ENCODE measurements at places on chromosomes 5 and 9.
A peak's percentile ranks its signal among the peaks of the same experiment; 100 is the strongest.

DNA sequence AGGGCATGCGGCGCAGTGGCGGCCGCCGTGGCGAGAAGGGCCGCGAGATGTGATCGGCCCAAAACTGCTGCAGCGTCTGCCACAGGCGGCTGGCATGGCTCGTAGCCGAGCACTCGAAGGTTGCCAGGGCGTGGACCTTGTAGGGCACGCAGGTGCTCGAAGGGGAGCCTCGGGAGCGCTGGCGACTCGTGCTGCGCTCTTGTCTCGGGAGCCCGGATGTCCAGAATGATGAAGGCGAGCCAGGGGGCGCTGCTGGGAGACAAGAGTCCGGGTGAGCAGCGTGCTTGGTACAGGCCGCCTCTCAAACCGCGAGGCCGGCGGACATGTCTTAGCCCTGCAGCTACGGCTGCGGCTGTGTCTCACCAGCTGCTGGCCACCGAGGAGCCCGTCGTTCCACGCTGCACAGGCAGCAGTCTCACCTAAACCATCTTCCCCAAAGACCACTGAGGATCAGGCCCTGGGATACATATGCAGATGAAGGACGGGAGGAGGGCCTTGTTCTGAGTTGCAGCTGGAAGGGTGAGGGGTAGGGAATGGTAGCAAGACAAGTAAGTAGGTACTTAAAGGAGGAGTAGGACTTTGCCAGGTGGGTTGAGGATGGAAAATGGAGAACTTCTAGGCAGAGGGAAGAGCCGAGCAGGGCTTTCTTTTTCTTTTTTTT, 1.7 kb downstream of the CBY3 start:
- DNase-seq: peak; percentile 58

DNA sequence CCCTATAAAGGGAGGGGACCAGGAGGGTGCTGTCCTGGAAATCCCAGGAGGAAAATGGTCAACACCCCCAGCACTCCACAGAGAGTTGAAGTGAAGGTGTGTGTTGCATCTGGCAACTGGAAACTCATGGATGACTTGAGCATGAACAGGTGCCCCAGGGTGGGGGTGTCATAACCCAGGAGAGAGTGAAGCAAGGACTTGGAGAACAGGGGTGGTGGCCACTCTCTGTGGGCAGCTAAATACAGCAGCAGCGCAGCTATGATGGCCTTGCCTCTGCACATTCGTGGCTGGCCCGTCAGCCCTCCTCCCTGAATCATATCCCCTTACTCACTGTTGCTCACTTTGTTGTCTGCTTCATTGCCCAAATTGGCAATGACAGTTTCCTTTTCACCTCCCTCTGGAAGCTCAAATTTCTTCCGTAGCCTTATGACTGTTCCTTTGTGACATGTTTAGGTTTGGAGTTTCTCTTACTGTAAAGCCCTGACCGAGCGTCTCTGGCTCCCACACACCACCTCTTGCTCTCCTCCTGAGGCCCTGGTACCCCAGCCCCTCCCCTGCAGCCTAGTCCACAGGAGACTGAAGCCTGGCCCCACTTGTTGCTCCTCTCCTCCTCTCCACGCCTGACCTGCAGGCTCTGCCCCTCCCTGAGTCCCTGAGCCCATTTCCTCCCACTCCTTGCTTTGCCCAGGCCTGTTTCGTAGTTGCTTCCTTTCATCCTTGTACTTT, 185.8 kb downstream of the CD180 start:
- DNase-seq: no peak

- DNase-seq: no peak
Observed at GRCh38 chr9:97820373-97820772, 32.7 kb upstream of the FOXE1 start.

GRCh38 chr9:73162987-73163768, 11.5 kb downstream of the ANXA1 start:
- DNase-seq: no peak

- DNase-seq: no peak
Observed at GRCh38 chr5:75303419-75303818, 33.6 kb upstream of the HMGCR start.

GRCh38 chr9:95736370-95736769, 139.1 kb upstream of the ERCC6L2 start:
- no peak for DNase-seq

GRCh38 chr5:55638051-55638450, 74.1 kb downstream of the SLC38A9 start:
- no peak for DNase-seq

GRCh38 chr5:150497274-150497988, 10.5 kb upstream of the NDST1 start:
- DNase-seq: no peak

- DNase-seq: no peak
Observed at GRCh38 chr5:10612251-10612650, 48.4 kb downstream of the ANKRD33B start.

DNA sequence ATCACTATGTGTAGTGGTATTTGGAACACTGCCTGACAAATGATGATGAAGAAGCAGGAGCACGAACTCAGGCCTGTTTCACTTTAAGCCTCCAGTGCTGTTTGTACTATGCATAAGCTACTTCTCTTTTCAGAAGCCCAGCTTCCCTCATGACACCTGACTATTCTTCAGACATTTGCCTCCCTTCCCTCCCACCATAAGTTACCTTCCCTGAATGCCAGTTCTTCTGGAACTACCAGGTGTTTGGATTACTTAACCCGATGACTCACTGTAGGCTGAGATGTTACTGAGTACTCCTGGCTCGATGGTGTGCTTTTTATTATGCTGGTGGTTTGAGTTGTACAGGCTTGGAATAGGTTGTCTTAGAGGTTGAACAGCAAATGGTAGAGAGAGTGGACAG, 180.0 kb downstream of the SPATA31D1 start:
- DNase-seq: no peak

- no peak for DNase-seq
Observed at GRCh38 chr5:45089870-45090269, 281.1 kb downstream of the MRPS30 start.

DNA sequence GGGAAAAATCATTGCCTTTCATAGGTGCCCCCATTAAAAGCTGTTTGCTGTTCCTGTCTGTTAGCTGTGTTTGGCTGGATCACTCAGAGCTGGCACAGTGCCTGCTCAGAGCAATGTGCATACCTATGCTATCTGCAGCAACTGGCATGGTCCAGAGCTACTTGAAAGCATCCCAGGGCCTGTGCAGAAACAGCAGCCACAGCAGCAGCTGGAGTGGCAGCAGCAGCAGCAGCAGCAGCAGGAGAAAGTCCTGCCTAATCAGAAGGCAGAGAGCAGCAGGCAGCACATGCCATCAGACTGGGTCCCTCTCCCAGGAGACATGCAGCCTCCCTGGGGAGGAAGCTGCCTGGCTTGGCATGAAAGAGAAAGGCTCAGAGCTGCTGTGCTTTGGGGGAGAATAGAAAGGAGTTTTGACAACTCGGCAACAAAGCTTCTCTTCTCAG, 243.8 kb upstream of the WWC1 start:
- no peak for DNase-seq

- DNase-seq: no peak
Observed at GRCh38 chr5:161396171-161396570, 150.4 kb downstream of the GABRB2 start.

All from stimulated activated CD4-positive, alpha-beta T cell treated with anti-CD3 and anti-CD28 coated beads, Interleukin-1b, Interleukin-23, amount 100 ng/mL, for 4 hours (primary cell).